ENCODE measurements at places on chromosomes 11 and 22. TPM values are rescaled to one million over a fixed set of nuclear protein-coding genes. Genes with fewer than 3 reads are reported as not detected.

GRCh38 chr22:32558681-32559355, 84.2 kb downstream of the FBXO7 start:
- peak; percentile 13 for DNase-seq
- peaks cover 8% of the 10 kb centered on the region for H3K4me1 ChIP-seq
- no peaks in the 10 kb centered on the region for H3K27me3 ChIP-seq
- H3K36me3 ChIP-seq, result no peaks in the 10 kb centered on the region
- no peak overlapping the region for H3K4me3 ChIP-seq

GRCh38 chr11:79667380-79667779, 226.6 kb upstream of the TENM4 start:
- H3K27ac ChIP-seq, result no peak overlapping the region
- DNase-seq, result no peak
- no peaks in the 10 kb centered on the region for H3K36me3 ChIP-seq
- no peaks in the 10 kb centered on the region for H3K27me3 ChIP-seq
- H3K4me3 ChIP-seq, result no peak overlapping the region

DNA sequence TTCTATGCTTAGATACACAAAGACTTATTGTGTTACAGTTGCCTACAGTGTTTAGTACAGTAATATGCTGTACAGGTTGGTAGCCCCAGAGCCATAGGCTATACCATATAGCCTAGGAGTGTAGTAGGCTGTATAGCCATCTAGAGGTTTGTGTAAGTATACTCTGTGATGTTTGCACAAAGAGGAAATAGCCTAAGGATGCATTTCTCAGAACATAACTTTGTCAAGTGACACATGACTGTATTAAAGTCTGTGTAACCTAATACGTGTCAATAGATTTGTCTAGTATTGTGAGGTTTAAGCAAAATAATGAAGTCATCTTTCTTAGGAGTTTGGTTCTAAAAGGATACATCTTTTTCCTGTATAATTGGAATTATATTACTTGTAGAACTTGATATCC, 5.5 kb downstream of the ZC3H12C start:
- DNase-seq, result no peak
- no peaks in the 10 kb centered on the region for H3K4me1 ChIP-seq
- H3K36me3 ChIP-seq, result no peaks in the 10 kb centered on the region
- no peak overlapping the region for H3K4me3 ChIP-seq
- H3K27me3 ChIP-seq, result no peaks in the 10 kb centered on the region

- no peak for DNase-seq
- no peaks in the 10 kb centered on the region for H3K27me3 ChIP-seq
- peaks cover 68% of the 10 kb centered on the region for H3K4me1 ChIP-seq
- H3K4me3 ChIP-seq, result no peak overlapping the region
- H3K36me3 ChIP-seq, result no peaks in the 10 kb centered on the region
Observed at GRCh38 chr11:118442301-118442700, 6.0 kb downstream of the KMT2A start.

- H3K27me3 ChIP-seq, result no peaks in the 10 kb centered on the region
- H3K36me3 ChIP-seq, result no peaks in the 10 kb centered on the region
- H3K4me3 ChIP-seq, result no peak overlapping the region
- DNase-seq, result no peak
Observed at GRCh38 chr22:32765132-32765618, 36.3 kb upstream of the TIMP3 start.

- no peak overlapping the region for H3K27ac ChIP-seq
- DNase-seq, result no peak
- no peaks in the 10 kb centered on the region for H3K27me3 ChIP-seq
- H3K4me1 ChIP-seq, result no peaks in the 10 kb centered on the region
- no peak overlapping the region for H3K4me3 ChIP-seq
Observed at GRCh38 chr11:108559340-108559739, 34.2 kb downstream of the EXPH5 start.

DNA sequence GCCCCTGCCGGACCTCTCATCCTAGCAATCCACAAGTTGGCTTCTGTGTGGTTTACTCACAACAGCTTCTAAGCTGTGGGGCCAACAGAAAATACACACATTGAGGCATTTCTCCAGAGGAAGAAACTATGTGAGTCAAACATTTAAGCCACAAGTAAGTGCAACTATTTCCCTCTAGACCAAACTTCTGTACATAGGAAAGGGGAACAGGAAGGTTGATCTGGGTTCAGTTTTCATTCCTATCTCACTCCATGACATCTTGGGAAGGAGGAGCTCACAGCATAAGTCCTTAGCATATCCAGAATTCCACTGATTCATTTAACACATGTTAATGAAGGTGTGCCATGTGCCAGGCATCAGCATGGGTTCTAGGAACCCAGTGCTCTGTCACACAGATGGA, 72.8 kb upstream of the PICALM start:
- no peak for DNase-seq
- H3K27me3 ChIP-seq, result no peaks in the 10 kb centered on the region
- H3K36me3 ChIP-seq, result no peaks in the 10 kb centered on the region
- H3K27ac ChIP-seq, result no peak overlapping the region
- H3K4me3 ChIP-seq, result no peak overlapping the region

GRCh38 chr22:30304495-30305244, 15.4 kb upstream of the CASTOR1 start:
- H3K36me3 ChIP-seq, result no peaks in the 10 kb centered on the region
- DNase-seq, result peak; percentile 55
- H3K4me3 ChIP-seq, result no peak overlapping the region
- no peaks in the 10 kb centered on the region for H3K27me3 ChIP-seq

- no peaks in the 10 kb centered on the region for H3K36me3 ChIP-seq
- H3K27ac ChIP-seq, result no peak overlapping the region
- H3K27me3 ChIP-seq, result no peaks in the 10 kb centered on the region
- H3K4me3 ChIP-seq, result no peak overlapping the region
Observed at GRCh38 chr22:29633514-29634312, 30.3 kb downstream of the NF2 start.

DNA sequence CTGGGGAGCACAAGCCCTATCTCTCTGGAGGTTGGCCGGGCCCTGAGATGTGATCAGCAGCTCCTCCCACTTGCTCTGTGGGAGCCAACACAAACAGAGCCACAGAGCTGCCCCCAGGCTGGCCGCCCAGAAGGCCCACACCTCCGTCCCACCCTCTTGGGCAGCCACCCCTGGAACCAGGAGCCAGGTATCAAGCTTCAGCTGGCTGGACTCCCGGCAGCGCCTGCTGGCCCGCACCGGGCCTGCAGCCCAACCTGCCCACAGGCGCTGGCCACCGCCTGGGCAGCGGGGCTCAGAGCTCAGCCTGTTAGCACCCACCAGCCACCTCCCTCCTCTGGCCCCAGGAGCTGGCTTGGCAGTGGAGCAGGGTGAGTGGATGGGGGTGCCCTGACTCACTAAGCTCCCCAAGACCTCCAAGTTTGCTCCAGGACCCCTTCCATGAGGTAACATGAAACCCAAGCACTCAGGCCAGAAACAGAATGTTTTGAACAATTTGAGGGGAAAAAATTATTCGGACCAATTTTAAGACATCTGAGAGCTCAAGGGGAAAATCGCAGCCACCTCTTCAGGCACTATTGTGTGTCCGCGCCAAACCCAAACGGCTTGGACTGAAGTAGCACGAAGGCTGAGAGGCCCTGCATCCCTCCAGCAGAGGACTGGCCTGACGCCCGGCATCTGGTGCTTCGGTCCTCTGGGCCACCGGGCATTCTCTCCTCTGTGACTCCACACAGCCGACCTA, 450.8 kb downstream of the SOX6 start:
- H3K27ac ChIP-seq, result no peak overlapping the region
- H3K27me3 ChIP-seq, result no peaks in the 10 kb centered on the region
- H3K36me3 ChIP-seq, result no peaks in the 10 kb centered on the region
- DNase-seq, result no peak
- H3K4me1 ChIP-seq, result peaks cover 7% of the 10 kb centered on the region
- no peak overlapping the region for H3K4me3 ChIP-seq

- H3K36me3 ChIP-seq, result no peaks in the 10 kb centered on the region
- H3K27ac ChIP-seq, result no peak within 1 kb of the TSS
- DNase-seq, result no peak
- no peak within 1 kb of the TSS for H3K4me3 ChIP-seq
Observed at GRCh38 chr22:16824716-16825687, at the start of gene XKR3. Gene XKR3, minus strand, starts transcription at chr22:16825411. Its CDS starts 17,338 bp downstream, at chr22:16808073.

DNA sequence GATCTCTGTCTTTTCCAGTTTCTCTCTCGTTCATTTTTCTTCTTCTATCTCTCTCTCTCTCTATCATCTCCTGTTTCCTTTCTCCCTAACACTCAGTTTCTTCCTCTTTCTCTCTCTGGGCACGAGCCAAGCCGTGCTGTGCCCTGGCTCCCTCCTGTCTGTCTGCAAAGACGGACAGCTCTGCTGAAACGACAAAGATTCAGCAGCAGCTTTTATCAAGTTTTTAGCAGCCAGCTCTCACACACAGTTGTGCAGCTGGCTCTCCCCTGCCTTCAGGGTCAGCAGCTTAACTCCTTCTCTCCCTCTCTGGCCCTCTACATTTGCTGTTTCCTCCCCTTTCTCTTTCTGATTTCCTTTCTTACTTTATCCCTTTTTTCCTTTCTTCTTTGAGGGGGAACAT, 352.0 kb upstream of the MPPED2 start:
- no peak overlapping the region for H3K27ac ChIP-seq
- no peaks in the 10 kb centered on the region for H3K4me1 ChIP-seq
- H3K27me3 ChIP-seq, result no peaks in the 10 kb centered on the region

DNA sequence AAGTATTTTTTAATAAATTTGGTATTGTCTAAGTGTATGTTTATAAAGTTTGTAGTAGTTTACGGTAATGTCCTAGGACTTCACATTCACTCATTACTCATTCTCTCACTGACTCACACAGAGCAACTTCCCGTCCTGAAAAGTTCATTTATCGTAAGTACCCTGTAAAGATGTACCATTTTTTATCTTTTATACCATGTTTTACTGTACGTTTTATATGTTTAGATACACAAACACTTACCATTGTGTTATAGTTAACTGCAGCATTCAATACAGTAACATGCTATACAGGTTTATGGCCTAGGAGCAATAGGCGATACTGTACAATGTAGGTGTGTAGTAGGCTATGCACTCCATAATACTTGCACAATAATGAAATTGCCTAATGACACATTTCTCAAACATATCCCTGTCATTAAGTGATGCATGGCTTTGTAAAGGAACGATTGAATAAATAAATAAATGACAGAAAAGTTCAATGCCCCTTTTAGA, 12.5 kb upstream of the CARD18 start:
- no peak for DNase-seq
- H3K36me3 ChIP-seq, result no peaks in the 10 kb centered on the region
- H3K4me1 ChIP-seq, result no peaks in the 10 kb centered on the region
- no peak overlapping the region for H3K27ac ChIP-seq
- H3K27me3 ChIP-seq, result no peaks in the 10 kb centered on the region
- no peak overlapping the region for H3K4me3 ChIP-seq

DNA sequence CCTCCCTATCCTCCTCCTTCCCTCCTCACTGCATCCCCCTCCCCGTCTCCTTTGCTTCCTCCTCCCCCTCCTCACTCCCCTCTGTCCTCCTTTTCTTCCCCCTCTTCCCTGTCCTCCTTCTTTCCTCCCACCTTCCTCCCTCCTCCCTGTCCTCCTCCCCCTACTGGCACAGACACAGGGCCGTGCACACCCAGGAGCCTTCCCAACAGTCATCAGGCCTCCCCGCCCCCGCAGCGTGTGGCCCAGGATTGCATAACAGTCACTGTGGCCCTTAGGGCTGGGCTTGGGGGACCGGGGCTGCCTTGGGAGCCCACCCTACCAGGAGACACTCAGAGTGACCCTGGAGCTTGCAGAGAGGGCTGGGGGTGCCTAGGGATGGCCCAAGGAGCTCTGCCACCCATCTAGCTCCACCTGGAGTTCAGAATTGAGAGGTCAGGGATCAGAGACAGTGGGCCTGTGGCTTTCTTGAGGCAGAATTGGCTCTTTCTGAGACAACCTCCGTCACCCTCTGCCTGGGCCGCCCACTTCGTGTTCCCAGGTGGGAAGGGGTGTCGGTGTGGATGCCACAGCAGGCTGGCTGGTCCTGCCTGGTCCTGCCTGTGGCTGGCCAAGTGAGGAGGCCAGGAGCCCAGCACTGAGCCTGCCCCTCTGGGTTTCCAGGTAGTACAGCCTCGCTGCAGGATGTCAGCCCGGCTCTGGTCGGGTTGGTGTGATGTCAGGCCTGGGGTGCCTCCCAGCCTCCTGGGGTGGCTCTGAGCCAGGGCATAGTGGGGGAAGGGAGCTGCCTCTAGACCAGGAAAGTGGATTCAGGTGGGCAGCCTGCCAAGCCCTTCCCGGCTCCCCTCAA, 1.6 kb downstream of the SPI1 start:
- no peak overlapping the region for H3K27ac ChIP-seq
- H3K36me3 ChIP-seq, result no peaks in the 10 kb centered on the region
- H3K4me1 ChIP-seq, result no peaks in the 10 kb centered on the region
- no peak overlapping the region for H3K4me3 ChIP-seq

DNA sequence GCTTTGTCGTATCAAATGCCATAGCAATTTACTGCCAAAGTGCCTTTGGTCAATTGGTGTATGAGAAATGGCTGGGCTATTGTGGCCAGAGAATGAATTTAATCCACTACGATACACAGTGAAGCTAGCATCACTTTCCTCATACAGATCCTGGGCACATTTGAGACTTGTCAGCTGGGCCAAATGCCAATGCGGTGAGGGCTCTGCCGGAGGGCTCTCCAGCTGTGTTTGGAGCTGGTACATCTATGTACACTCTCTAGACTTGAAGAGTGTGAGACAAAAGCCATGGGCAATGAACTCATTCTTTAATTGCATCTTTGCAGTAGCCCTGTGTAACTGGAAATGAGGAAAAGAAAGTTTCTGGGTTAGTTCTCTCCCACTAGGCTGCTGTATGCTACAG, 1052.9 kb downstream of the NTM start:
- no peak overlapping the region for H3K4me3 ChIP-seq
- H3K27me3 ChIP-seq, result no peaks in the 10 kb centered on the region
- no peaks in the 10 kb centered on the region for H3K4me1 ChIP-seq

- H3K4me1 ChIP-seq, result no peaks in the 10 kb centered on the region
- no peak overlapping the region for H3K4me3 ChIP-seq
- no peak for DNase-seq
- no peak overlapping the region for H3K27ac ChIP-seq
- H3K36me3 ChIP-seq, result no peaks in the 10 kb centered on the region
- H3K27me3 ChIP-seq, result no peaks in the 10 kb centered on the region
Observed at GRCh38 chr11:96006037-96006436, 82.1 kb upstream of the MTMR2 start.

DNA sequence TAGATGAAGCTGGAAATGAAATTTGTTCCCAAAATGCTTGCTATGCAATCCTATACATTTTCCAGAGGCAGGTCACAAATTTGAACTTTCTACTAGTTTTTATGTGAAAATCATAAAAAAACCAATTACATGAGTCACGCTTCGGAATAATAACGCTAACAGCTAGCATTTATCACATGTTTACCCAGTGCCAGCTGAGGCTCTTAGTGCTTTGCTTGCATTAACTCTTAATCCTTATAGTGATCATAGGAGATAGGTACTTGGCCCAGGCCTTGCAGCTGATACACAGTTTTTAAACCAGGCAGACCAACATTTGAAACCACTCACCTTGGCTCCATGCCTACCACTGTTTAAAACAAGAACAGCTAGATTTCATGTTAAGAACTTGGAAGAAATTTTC, 131.8 kb upstream of the RAG2 start:
- no peak overlapping the region for H3K27ac ChIP-seq
- no peak for DNase-seq
- H3K4me3 ChIP-seq, result no peak overlapping the region
- H3K36me3 ChIP-seq, result no peaks in the 10 kb centered on the region
- no peaks in the 10 kb centered on the region for H3K27me3 ChIP-seq
- H3K4me1 ChIP-seq, result no peaks in the 10 kb centered on the region

The DNAJB7 gene
- total RNA-seq, result not detected

The OR52I1 gene
- not detected for total RNA-seq

The C11orf16 gene
- not detected for total RNA-seq

The PAAF1 gene
- total RNA-seq, result 11.2 TPM

The ZBTB16 gene
- 96.5 TPM for total RNA-seq

The DAGLA gene
- total RNA-seq, result 9.9 TPM

The CNGA4 gene
- total RNA-seq, result not detected
